ENCODE measurements at places on chromosomes 6 and 20.
A peak's percentile ranks its signal among the peaks of the same experiment; 100 is the strongest.

GRCh38 chr20:24821391-24821790, 127.7 kb upstream of the CST7 start:
- no peak for DNase-seq
- H3K4me1 ChIP-seq: no peaks in the 10 kb centered on the region
- no peak overlapping the region for H3K4me3 ChIP-seq
- H3K27ac ChIP-seq: no peak overlapping the region

DNA sequence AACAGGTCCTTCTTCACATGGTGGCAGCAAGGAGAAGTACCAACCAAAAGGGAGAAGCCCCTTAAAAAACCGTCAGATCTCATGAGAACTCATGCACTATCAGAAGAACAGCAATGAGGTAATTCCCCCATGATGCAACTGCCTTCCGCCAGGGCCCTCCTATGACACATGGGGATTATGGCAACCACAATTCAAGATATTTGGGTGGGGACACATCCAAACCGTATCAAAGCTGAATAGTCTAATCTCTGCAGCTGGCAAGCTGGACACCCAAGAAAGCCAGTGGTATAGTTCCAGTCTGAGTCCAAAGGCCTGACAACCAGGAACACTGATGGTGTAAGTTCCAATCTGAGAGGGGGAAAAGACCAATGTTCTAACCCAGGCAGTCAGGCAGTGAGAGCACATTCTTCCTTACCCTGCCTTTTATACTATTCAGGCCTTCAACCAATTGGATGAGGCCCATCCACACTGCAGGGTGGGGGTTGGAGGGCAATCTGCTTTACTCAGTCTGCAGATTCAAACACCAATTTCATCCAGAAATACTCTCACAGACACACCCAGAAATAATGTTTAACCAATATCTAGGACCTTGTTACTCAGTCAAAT, 17.9 kb upstream of the CNKSR3 start:
- H3K36me3 ChIP-seq: no peaks in the 10 kb centered on the region
- no peak overlapping the region for H3K27ac ChIP-seq

GRCh38 chr6:35392773-35393672, 50.7 kb downstream of the PPARD start:
- DNase-seq: no peak
- H3K4me3 ChIP-seq: no peak overlapping the region
- H3K27ac ChIP-seq: no peak overlapping the region
- no peaks in the 10 kb centered on the region for H3K36me3 ChIP-seq
- peaks cover 16% of the 10 kb centered on the region for H3K4me1 ChIP-seq
- no peaks in the 10 kb centered on the region for H3K27me3 ChIP-seq

- H3K27ac ChIP-seq: no peak overlapping the region
- H3K27me3 ChIP-seq: peaks cover 37% of the 10 kb centered on the region
- H3K36me3 ChIP-seq: no peaks in the 10 kb centered on the region
These were observed 5.1 kb upstream of the C20orf141 start for GRCh38 chr20:2809690-2810089.

GRCh38 chr20:58577139-58577806, 62.1 kb upstream of the APCDD1L start:
- H3K27ac ChIP-seq: no peak overlapping the region
- H3K4me3 ChIP-seq: no peak overlapping the region
- no peaks in the 10 kb centered on the region for H3K4me1 ChIP-seq
- H3K27me3 ChIP-seq: no peaks in the 10 kb centered on the region
- no peak for DNase-seq
- no peaks in the 10 kb centered on the region for H3K36me3 ChIP-seq

DNA sequence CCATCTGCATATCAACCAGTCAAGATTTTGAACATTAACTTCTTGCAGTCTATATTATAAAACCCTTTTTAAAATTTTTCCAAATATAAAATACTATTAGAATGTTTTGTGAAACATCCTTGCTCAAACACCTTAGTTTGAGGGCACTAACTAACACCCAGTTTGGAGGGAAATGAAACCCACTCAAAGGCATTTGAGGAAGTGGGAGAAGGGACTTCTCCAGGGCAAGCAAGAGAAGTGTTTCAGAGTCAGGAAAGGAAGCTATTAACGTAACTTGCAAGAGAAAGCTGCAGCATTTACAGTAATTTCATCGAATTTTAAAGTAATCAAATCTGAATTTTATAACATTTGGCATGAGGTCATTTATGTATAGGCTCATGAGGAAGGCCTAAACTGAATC, 21.3 kb downstream of the MTFR2 start:
- no peaks in the 10 kb centered on the region for H3K36me3 ChIP-seq
- H3K4me3 ChIP-seq: no peak overlapping the region
- no peaks in the 10 kb centered on the region for H3K4me1 ChIP-seq
- no peak overlapping the region for H3K27ac ChIP-seq
- no peaks in the 10 kb centered on the region for H3K27me3 ChIP-seq
- no peak for DNase-seq

DNA sequence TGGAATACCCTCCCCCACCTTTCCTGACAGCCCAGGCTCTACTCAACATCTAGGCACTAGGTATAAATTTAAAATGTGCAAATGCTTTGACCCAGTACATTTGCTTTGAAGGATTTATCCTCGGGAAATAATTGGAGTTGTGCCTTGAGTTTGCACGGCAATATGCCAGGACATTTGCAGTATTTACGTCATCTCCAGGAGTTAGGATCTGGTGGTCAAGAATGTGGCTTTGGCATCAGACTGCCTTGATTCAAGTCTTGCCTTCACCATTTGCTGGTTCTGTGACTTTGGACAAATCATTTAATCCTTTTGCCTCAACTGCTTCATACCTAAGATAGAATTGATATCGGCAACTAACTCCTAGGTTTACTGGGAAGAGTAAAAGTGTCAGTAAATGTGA, 169.6 kb downstream of the PLCB1 start:
- H3K4me1 ChIP-seq: peaks cover 22% of the 10 kb centered on the region
- no peaks in the 10 kb centered on the region for H3K36me3 ChIP-seq

DNA sequence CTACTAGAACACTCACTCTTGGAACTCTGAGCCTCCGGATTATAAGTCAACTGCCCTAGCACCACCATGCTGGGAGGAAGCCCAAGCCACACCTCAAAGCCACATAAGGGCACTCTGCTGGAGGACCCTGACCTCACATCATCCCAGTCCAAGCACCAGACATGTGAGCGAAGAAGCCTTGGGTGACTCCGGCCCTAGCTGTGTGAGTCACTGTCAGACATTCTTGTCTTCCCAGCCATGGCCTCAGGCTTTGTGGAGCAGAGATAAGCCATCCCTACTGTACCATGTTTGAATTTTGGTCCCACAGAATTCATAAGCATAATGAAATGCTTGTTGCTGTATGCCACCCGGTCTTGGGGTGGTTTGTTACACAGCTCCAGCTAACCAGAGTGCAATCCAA, 247.7 kb downstream of the SOD2 start:
- H3K27ac ChIP-seq: no peak overlapping the region
- no peaks in the 10 kb centered on the region for H3K4me1 ChIP-seq
- H3K36me3 ChIP-seq: no peaks in the 10 kb centered on the region

GRCh38 chr6:34143884-34144580, 1.9 kb downstream of the GRM4 start:
- H3K36me3 ChIP-seq: no peaks in the 10 kb centered on the region
- H3K27me3 ChIP-seq: peaks cover 49% of the 10 kb centered on the region
- peak overlapping the region; percentile 49 for H3K4me3 ChIP-seq
- H3K4me1 ChIP-seq: peaks cover 32% of the 10 kb centered on the region
- no peak for DNase-seq

GRCh38 chr6:10451828-10452509, 37.1 kb upstream of the TFAP2A start:
- no peaks in the 10 kb centered on the region for H3K36me3 ChIP-seq
- H3K4me1 ChIP-seq: no peaks in the 10 kb centered on the region
- no peak for DNase-seq
- H3K4me3 ChIP-seq: no peak overlapping the region
- H3K27me3 ChIP-seq: no peaks in the 10 kb centered on the region

- H3K27me3 ChIP-seq: no peaks in the 10 kb centered on the region
- H3K4me3 ChIP-seq: no peak overlapping the region
- no peak overlapping the region for H3K27ac ChIP-seq
- DNase-seq: no peak
- H3K36me3 ChIP-seq: no peaks in the 10 kb centered on the region
These were observed 515.7 kb downstream of the FRK start for GRCh38 chr6:115544765-115545671.

GRCh38 chr20:59993736-59994430, 35.7 kb downstream of the CDH26 start:
- no peak for DNase-seq
- H3K4me3 ChIP-seq: no peak overlapping the region
- no peaks in the 10 kb centered on the region for H3K36me3 ChIP-seq
- H3K27ac ChIP-seq: no peak overlapping the region

- no peaks in the 10 kb centered on the region for H3K4me1 ChIP-seq
- no peaks in the 10 kb centered on the region for H3K27me3 ChIP-seq
- DNase-seq: no peak
These were observed 28.8 kb downstream of the GCM1 start for GRCh38 chr6:53119772-53120409.

- H3K4me1 ChIP-seq: no peaks in the 10 kb centered on the region
- no peaks in the 10 kb centered on the region for H3K36me3 ChIP-seq
- H3K27me3 ChIP-seq: no peaks in the 10 kb centered on the region
- no peak for DNase-seq
- H3K27ac ChIP-seq: no peak overlapping the region
These were observed 67.8 kb upstream of the RALY start for GRCh38 chr20:33925867-33926266.

GRCh38 chr6:63537201-63537958, 34.9 kb upstream of the LOC128125822 start:
- H3K4me1 ChIP-seq: no peaks in the 10 kb centered on the region
- H3K27ac ChIP-seq: no peak overlapping the region
- no peak for DNase-seq

DNA sequence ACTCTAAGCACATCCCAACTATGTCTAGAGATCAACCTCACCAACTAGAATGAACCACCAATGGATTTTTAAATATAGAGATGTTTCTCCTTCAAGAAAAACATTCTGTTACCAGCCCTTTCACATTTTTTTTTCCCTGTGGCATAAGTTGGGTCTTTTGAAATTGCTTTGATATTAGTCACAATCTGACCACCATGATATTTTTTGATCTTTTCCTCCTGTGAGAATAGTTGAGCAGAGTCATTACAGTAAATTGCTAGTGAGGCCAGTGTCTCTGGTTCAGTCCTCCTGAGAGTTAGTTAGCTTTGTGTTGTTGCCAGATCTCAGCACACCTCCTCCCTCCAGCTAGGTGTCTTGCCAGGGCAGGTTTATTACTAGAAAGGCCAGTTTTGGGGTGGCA, 79.7 kb upstream of the MYLIP start:
- H3K27ac ChIP-seq: no peak overlapping the region
- H3K4me1 ChIP-seq: no peaks in the 10 kb centered on the region
- H3K36me3 ChIP-seq: no peaks in the 10 kb centered on the region
- DNase-seq: no peak

DNA sequence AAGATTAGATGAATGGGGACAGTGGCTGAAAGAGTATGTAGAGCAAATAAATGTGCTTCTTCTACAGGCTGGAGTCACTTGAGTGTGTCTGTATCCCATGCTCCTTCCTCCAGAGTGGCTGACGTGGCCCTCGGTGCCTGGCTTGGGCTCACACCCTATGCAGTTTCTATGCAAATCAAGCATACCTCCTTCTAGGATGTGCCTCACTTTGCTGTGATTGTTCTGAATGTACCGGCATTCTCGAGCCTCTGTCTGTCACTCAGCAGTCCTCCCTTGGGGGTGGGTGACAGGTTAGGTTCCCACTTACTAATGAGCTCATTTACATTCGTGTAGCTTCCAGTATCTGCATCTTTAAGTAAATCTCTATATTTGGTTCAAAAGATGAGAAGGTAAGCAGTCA, 55.1 kb upstream of the HDDC2 start:
- H3K27me3 ChIP-seq: no peaks in the 10 kb centered on the region
- peak overlapping the region; percentile 26 for H3K27ac ChIP-seq
- no peak overlapping the region for H3K4me3 ChIP-seq
- H3K36me3 ChIP-seq: no peaks in the 10 kb centered on the region
- no peak for DNase-seq

GRCh38 chr20:48143435-48144081, 358.3 kb upstream of the SULF2 start:
- no peak overlapping the region for H3K4me3 ChIP-seq
- no peak for DNase-seq
- no peaks in the 10 kb centered on the region for H3K36me3 ChIP-seq
- no peaks in the 10 kb centered on the region for H3K4me1 ChIP-seq
- no peaks in the 10 kb centered on the region for H3K27me3 ChIP-seq

GRCh38 chr6:330948-331347, 38.7 kb downstream of the DUSP22 start:
- no peaks in the 10 kb centered on the region for H3K36me3 ChIP-seq
- H3K27me3 ChIP-seq: no peaks in the 10 kb centered on the region
- H3K27ac ChIP-seq: no peak overlapping the region
- no peak overlapping the region for H3K4me3 ChIP-seq
- no peak for DNase-seq
- peaks cover 12% of the 10 kb centered on the region for H3K4me1 ChIP-seq

- no peak overlapping the region for H3K27ac ChIP-seq
- H3K4me1 ChIP-seq: peaks cover 29% of the 10 kb centered on the region
- no peaks in the 10 kb centered on the region for H3K36me3 ChIP-seq
- H3K4me3 ChIP-seq: no peak overlapping the region
- H3K27me3 ChIP-seq: no peaks in the 10 kb centered on the region
These were observed 63.3 kb downstream of the TSPYL4 start for GRCh38 chr6:116190550-116190949.

- H3K4me3 ChIP-seq: no peak overlapping the region
- H3K36me3 ChIP-seq: no peaks in the 10 kb centered on the region
- H3K27ac ChIP-seq: peak overlapping the region; percentile 54
- no peaks in the 10 kb centered on the region for H3K27me3 ChIP-seq
These were observed 57.5 kb downstream of the NCOA3 start for GRCh38 chr20:47559141-47559540.

DNA sequence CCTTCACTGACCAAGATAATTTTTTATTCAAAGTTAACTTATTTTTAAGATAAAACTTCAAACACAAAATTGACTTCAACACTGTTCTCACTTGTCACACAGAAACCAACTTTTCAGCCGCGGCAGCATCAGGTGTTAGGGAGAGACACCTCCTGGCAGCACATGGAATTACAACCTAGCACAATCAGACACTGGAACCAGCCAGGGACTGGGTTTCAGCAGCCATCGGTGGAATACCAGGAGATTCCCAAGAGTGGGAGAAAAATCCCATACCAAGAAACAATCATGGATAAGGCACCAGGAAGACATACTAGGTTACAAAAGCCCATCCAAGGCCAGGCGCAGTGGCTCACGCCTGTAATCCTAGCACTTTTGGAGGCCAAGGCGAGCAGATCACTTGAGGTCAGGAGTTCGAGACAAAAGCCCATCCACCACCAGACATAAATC, 70.0 kb downstream of the SNX5 start:
- no peak overlapping the region for H3K4me3 ChIP-seq
- DNase-seq: peak; percentile 40
- H3K27ac ChIP-seq: no peak overlapping the region
- no peaks in the 10 kb centered on the region for H3K27me3 ChIP-seq
- no peaks in the 10 kb centered on the region for H3K36me3 ChIP-seq
- H3K4me1 ChIP-seq: peaks cover 23% of the 10 kb centered on the region

DNA sequence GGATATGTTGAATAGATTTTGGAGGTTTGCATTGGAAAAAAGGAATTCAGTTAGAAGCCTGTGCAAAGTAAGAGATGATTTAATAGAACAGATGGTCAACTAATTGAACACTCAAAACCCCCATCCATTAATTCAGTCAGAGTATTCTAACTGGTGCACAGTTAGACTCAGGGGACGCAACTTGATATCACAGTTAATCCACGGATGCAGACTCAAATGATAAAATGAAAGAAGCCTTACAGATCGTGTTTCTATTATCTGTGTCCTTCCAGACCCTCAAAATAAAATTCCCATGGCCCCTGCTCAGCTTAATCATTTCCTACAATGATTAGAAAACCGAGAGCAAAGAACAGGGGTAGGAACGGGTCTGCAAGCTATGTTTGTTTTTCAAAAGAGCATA, 45.4 kb upstream of the DTNBP1 start:
- peaks cover 11% of the 10 kb centered on the region for H3K4me1 ChIP-seq
- DNase-seq: no peak
- no peaks in the 10 kb centered on the region for H3K36me3 ChIP-seq
- H3K27ac ChIP-seq: no peak overlapping the region

Measured in gastrocnemius medialis (tissue), 4 donors.